CD8-positive, alpha-beta memory T cell (primary cell): ENCODE measurements at places on chromosomes 7 and 10.

DNA sequence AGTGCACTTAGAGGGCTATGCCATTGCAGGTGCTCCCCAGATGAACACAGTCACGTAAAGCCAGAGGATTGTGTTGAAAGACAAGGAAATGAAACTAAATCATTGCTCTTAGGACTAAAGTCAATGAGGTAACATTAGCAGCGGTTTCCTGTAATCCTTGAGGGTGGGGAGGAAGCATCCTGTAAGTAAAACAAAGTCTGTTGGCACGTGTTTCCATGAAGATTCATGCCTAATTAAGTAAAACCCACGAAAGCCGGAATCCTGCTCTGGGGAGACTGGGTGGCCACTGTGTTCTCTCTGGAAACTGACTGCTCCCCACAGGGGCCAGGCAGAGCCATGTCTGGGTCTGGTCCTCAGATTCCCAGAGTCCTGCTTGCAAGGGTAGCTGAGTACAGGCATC, 18.3 kb downstream of the STEAP1B start:
- no peak for DNase-seq

- DNase-seq = no peak
Observed at GRCh38 chr10:7601023-7601656, 65.6 kb downstream of the ITIH5 start.

- no peak for DNase-seq
Observed at GRCh38 chr7:35003679-35004303, 33.5 kb downstream of the DPY19L1 start.

- no peak for DNase-seq
Observed at GRCh38 chr10:26879744-26880143, 19.0 kb upstream of the ABI1 start.

- no peak for DNase-seq
Observed at GRCh38 chr10:58631715-58632114, 119.0 kb downstream of the BICC1 start.

GRCh38 chr7:139943401-139943800, 114.3 kb downstream of the TBXAS1 start:
- DNase-seq = no peak
